ENCODE measurements at places on chromosomes 16 and 17. TPM values are rescaled to one million over a fixed set of nuclear protein-coding genes. Genes with fewer than 3 reads are reported as not detected.

GRCh38 chr17:80712606-80713005, 168.0 kb downstream of the RPTOR start:
- no peak for DNase-seq

GRCh38 chr17:42132941-42133340, 10.3 kb downstream of the HSPB9 start:
- DNase-seq = peak; percentile 47

- no peak for DNase-seq
Measured at GRCh38 chr17:17127730-17128291, 78.3 kb downstream of the PLD6 start.

DNA sequence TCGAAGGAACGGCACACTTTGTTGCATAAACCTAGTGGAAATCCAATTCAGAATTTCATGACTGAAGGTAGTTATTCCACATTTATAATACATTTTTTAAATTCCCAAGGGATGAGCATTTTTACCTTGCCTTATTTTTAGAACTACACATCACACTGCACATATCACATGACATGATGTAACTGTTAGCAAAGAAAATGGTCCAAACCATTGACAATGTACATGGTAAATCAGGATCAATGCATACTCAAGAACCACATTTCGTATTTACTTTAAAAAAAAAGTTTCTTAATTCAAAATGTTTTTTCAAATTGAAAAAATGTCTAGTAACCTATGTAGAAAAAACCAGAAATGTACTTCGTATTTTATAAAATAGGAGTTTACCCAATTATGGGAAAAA, 2.5 kb downstream of the KANSL1 start:
- no peak for DNase-seq

CMTM1 gene
- 6.2 TPM for total RNA-seq

GRCh38 chr16:12529582-12529981, 274.1 kb downstream of the CPPED1 start:
- no peak for DNase-seq

DNA sequence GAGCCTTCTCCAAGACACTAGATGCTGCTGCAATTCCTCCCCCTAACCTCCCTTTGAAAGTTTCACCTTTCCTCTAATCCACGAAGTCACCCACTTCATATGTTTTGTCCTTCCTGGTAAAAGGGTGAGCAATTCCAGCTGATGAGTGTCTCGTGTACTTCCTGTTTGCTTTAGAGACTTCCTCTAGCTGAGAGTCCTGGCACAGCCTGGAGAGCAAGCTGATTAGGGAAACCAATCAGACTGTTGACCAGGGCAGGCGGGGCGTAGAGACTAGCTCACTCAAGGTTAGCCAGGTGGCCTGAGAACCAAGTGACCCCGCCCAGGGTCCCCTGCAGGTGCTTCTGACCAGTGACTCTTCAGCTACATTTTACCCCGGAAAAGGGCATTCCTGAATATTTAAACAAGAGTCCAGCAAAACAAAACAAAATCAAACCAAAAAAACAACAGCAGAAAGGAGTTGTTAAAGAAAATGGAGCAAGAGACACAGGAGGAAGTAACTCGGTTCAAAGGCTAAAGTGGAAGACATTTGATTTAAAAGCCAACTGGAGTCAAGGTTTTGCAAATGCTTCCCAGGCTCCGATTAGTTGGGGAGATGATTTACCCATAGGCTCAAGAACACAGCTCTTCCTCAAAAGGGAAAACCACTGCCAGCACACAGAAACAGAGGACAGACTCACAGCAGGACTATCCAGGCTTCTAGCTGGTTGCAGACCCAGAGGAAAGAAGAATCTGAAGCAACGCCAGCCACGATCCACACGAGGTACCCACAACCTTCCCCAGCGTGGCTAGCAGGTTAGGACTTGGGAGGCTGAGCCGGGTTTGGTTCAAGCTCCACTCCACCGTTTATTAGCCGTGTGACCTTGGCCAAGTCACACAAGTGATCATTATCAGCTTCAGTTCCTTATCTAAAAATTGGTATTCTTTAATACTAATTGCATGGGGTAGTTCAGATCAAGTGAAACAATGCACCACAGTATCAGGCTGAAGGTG, 13.4 kb downstream of the HSPB9 start:
- no peak for DNase-seq

DNA sequence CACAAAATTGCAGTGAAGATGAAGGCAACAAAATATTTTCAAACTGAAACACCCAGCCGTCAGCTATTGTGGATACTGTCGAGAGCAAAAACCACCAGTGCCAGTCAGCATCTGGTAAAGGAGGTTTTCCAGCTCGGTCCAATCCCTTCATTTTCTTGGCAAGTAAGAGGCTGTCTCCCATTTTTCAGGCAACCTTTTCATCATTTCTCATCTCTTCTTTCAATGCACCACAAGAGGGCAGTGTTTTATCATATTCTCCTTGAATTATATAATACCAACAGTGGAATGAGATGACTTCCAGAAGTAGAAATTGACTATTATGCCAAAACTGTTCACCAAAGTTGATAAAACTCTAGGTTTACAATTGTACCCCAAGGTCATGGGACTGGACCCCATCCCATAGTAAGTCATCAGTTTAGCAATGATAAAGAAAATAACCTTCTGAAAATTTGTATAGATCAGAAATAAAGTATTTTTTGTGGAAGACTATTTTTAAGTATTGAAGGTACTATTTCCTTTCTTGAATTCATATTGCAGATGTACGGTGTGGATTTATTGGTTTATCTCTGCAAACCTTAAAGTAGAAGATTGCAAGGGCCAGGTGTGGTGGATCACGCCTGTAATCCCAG, 16.8 kb downstream of the NQO1 start:
- no peak for DNase-seq

DNA sequence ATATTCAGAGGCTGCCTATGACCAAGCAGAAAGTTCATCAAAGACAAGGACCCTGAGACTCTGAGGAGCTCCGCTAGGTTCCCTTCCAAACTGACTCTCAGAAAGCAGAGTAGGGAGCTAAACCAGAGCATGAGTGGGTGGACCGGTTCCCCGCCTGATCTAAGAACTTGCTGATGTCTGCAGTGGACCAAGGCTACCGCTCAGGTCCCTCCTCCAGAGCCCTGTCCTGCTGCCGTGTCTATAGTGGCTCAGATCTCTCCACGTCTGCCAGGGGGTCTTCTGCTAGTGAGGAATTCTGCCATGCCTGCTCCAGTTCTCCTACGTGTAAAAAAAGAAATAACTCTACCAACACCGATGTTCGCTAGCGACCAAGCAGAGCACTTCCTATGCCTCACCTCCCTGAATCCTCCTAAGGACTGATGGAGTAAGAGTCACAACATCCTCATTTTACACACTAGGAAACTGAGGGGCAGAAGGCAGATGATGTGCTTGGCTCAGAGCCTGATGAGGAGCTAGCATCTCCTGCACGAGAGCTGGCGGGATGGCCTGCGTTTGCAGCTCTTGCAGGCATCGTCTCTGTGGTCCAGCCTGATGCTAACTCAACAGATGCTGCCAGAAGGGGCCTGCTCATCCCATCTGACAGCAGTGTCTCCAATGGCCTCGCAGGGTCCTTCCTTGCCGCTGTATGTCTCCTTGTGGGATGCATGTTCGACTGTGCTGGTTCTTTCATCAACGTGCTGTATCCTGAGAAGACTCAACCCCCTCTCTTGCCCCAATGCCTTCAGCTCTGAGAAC, 265.5 kb downstream of the C16orf95 start:
- DNase-seq = no peak

PRDM7 gene
- not detected for total RNA-seq

DNA sequence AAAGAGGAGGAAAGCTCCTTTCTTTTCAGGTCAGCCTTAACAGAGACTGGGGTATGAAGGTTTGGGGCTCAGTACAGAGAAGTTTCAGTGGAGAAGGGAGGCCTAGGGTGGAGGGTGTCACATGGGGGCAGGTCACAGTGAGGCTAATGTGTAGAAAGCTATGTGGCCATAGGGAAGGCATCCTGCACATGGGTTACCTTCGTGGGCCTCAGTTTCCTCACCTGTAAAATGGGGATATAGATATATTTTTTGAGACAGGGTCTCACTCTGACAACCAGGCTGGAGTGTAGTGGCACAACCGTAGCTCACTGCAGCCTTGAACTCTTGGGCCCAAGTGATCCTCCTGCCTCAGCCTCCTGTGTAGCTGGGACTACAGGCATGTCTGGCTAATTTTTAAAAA, 41.8 kb downstream of the EMP2 start:
- DNase-seq = no peak

MT1E gene
- total RNA-seq = 23.3 TPM

GRCh38 chr17:1487939-1488825, 4.3 kb downstream of the MYO1C start:
- DNase-seq = peak; percentile 61

KRTAP1-5 gene
- total RNA-seq = not detected

KRTAP4-5 gene
- total RNA-seq = not detected

DNA sequence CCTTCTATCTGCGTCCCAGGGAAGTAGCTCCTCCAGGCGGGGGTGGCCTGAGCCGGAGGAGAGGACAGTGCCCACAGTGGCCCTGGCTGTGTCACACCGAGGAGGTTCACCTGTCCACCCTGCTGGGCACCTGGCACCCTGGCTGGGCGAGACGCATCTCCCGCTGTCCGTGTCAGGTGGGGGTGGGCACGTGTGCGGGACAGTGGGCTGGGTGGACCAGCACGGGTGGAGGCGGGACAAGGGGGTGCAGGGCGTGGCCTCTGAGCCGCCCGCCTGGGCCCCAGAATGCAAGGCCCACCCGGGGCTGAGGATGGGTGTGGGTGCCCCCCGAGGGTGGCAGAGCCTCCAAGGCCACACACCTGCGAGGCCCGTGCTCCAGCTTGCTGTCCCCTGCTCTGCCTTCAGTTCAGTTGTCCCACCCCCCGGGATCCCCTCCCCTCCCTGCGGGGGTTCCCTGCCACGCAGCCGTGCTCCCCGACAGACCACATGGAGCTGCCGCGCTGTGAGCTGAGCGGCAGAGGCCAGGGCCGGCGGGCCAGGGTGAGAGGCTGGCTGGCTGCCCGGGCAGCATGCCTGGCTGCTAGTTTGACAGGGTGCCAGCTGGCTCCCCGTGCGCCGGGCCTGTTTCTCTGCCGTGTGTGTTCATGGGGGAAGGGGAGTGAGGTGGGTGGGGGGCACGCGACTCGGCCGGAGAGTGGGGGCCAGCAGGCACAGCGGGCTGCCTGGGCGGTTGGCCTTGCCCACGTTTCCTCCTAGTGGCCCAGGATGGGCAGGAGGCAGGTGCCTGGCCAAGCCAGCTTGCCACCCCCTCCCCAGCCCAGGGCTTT, 33.9 kb downstream of the BAHCC1 start:
- no peak for DNase-seq

MPO gene
- total RNA-seq = not detected

DNA sequence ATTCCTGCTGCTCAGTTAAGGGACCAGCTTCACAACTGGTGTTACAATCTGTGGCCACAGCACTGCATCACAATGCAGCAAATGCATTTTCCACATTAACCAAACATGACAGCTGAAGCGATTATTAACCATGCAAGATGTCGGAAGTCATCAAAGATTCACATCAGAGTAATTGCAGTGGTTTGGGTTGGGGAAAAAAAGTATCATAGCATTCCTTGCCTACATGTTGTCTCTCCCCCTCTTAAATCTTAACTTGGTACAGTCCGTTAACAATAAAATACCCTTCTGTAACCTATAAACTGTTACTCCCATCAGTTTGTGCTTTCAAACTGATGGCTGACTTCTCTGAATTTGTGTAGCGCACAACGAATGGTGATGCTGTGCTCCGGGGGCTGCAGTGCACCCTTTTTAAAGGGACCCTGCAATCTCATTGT, 51.6 kb downstream of the NUP93 start:
- no peak for DNase-seq
